ENCODE measurements at places on chromosomes 5 and 9. TPM values are rescaled to one million over a fixed set of nuclear protein-coding genes. Genes with fewer than 3 reads are reported as not detected.

- DNase-seq = no peak
Observed at GRCh38 chr5:148978370-148979082, 84.3 kb downstream of the SH3TC2 start.

DNA sequence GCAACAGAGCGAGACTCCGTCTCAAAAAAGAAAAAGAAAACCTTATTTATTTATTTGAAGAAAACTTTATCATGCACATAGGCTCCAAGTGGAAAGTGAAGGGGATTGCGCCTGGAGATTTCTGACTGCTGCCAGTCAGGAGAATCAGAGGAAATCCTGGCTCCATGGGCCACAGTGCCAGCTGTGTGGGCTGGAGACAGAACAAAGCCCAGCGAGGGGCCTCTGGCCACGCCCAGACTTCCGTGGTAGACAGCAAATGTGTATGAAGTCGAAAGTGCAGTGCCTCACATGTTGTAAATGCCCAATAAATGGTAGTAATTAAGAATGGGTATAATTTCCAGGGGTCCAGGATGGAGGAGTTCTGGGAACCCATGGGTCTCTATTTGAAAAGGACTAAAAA is 75.8 kb upstream of the WWC1 start:
- no peak for DNase-seq

DNA sequence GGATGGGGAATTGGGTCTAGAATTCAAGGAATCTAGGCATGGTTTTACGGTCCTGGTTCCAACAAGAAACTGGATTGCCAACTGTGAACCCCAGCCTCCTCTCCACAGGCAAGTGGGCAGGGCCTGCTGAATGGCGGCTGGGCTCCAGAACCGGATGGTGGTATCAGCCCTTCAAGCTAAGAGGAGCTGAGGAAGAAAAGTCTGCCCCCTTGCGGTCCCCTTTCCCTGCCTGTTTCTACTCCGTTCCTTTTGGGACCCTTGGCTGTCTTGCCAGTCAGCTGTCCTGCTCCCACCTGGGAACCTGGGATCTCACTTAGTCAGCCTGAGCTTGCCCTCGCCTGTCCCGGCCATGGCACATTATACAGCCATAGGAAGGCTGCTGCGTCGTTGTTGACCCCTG is 234.4 kb upstream of the DAPK1 start:
- DNase-seq = no peak

DNA sequence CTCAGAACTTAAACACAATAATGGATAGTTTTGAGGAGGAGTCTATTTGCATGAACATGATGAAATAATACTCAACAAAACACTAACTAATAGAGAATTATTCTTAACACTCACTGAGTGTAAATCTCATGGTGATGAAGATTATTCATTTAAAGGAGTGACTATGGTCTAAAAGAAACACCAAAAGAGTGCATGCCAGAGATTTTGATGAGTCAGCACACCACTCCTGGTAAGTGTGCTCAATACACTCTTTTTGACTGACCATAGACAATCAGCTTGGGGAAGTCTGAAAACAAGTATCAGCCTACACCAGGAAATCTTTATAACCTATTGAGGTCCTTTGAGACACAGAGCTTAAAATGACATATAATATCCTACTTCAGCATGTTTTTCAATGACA is 6.8 kb upstream of the FST start:
- DNase-seq = no peak

GRCh38 chr5:169870211-169870610 is 110.1 kb downstream of the INSYN2B start:
- no peak for DNase-seq

The SPATA31E1 gene
- not detected for total RNA-seq

DNA sequence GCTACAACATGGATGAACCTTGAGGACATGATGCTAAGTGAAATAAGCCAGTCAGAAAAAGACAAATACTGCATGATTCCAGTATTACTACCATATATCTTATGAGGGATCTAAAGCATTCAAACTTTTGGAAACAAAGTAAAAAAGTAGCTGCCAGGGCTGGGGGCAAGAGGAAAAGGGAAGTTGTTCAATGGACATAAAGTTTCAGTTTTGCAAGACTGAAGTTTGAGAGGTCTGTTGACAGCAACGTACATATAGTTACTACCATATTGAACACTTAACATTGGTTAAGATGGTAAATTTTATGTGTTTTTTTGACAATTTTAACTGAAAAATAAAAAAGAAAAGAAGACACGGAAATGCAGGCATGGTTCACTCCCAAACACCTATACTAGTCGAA is 77.6 kb downstream of the MAPKAP1 start:
- no peak for DNase-seq

DNA sequence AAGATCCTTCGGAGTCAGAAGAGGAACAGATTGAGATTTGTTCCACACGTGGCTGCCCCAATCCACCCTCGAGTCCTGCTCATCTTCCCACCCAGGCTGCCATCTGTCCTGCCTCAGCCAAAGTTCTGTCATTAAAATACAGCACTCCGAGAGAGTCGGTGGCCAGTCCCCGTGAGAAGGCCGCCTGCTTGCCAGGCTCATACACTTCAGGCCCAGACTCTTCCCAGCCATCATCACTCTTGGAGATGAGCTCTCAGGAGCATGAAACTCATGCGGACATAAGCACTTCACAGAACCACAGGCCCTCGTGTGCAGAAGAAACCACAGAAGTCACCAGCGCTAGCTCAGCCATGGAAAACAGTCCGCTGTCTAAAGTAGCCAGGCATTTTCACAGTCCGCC is 85.9 kb downstream of the GOLPH3 start:
- no peak for DNase-seq

DNA sequence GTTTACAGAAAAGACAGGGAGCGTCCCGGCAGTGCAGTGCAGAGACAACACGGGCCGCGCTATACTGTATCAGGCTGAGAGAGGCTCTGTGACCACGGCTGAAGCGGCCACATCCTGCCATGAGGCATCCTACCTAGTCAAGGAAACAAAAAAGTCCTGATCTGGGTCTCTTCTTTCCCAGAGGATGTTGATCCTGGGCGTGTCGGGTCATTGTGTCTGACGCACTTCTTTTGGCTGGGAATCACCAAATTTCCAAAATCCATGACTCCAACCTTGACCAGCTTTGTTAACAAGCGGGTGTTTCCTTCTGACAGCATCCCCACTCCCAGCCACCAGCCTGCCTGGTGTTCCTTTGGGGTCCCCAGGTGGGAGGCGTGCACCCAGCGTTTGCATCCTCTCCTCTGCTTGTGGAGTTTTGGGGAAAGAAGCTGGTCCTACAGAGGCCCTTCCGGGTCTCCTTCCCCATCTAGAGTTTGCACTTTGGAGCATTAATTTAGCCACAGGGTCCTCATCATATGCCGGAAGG is 91.4 kb upstream of the RAI14 start:
- no peak for DNase-seq

DNA sequence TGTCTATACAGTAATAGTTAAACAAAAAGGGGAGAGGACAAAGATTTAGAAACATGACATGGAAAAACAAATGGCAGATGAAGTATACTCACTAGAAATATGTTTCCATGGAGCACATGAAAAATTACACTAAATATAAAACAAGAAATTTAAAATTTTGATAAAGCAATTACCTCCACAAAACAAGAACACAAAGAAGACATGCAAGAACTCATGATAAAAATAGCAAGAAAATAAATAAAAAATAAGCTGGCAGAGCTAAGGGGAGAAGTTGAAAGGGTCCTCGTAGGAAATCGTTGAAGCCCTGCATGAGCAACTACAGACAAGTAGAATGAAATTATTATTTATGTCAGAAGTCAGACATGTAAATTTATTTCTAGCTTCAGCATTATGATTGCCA is 22.6 kb upstream of the TMEM171 start:
- DNase-seq = no peak

GRCh38 chr5:142906863-142907671 is 136.9 kb downstream of the ARHGAP26 start:
- DNase-seq = no peak

DNA sequence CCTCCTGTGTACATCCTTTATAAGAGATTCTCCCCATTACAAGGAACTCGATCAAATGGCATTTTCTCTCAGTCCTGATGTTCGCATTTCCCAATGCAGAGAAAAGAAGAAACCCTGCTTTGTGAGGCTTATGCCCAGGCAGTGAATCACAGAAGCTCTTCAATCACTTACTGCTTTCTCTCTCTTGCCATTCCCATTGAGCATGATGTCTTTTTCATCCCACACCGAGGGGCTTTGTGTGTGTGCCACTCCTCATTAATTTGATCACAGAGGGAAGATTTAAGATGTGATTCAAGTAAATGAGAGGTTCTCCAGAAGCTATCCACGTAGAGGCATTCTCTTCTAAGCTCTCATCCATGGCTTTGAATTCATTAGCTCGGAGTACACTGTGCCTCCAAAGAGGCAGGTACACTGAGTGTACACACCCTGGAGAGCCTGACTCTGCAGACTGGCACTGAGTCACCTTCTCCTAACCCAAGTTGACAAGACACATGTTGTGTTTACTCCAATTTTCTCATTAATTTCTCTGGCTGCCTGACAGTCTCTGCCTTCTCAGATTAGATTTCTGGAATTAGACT is 45.4 kb downstream of the MFAP3 start:
- DNase-seq = no peak

DNA sequence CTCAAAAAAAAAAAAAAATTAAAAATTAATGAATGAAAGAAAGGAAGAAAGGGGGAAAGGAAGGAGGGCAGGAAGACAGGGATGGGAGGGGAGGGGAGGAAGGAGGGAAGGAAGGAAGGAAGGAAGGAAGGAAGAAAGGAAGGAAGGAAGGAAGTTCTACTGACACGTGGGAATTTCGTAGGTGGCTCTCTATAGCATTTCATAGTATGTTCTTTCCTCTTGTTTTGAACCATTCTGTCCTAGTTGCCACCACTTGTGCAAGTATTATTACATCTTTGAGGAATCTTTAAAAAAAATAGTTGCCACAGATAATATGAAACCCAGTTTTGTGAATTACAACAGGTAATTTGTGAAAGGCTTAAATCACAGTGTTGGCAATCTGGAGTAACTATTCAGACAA is 253.8 kb downstream of the BNC2 start:
- no peak for DNase-seq

The HACD4 gene
- total RNA-seq = 0.65 TPM

The GFI1B gene
- not detected for total RNA-seq

The ZNF79 gene
- 5.5 TPM for total RNA-seq

GRCh38 chr5:80077051-80077714 is 42.0 kb downstream of the THBS4 start:
- no peak for DNase-seq

DNA sequence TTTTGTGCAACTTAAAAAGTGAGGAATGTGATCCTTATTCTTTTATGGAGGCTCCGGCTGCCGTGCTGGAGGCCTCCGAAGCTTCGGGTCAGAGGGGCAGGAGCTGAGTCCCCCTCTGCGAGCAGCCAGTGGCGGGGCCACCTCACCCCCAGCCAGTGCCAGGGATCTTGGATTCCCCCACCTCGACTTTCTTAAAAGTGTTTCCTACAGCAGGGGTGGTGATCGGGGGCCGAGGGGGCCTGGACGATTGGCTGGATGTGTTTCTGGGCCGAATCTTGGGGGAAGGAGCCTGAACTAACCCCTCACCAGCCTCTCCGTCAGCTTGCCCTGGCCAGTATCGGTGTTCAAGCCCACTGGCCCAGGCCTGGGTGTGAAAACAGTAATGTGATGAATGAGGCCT is 92.2 kb upstream of the LMX1B start:
- DNase-seq = no peak

The C5orf52 gene
- not detected for total RNA-seq

DNA sequence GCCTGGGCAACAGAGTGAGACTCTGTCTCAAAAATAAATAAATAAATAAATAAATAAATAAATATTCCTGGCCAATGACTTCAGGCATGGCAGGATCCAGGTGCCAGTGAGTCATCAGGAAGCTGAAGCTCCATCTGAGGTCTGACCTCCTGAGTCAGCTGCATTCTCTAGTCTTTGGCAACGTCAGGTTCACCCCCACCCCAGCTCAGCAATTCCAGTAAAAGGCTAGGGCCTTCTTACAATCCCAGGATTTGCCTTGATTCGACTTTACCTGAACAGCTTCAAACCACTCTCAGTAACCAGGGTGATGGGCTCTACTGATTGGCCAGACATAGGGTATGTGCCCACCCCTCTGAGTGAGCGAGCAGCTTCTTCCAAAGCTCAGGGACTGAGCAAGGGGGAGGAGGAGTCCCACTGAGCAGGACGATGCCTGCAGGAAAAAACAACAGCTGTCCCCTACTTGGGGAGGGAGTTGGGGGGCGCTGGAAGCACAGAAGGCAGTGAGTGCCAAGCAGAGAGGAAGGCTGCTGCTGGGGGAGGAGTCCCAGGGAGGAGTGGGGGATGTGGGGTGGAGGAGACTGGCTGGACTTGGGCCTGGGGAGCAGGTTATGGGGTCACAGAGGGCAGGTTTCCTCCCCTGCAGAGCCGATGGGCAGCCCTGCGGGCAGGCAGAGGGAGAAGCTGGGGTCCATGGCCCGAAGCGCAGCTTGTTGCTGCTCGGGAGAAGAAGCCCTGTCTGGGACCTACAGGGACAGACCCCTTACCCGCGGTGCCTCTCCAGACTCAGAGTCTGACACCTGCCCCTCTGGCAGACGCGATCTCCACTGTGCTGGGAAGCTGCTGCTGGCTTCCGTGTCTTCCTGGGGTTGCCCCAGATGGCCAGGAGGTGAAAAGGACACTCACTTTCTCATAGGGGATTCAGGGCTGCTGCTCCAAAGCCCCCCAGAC is 25.9 kb upstream of the UNC5A start:
- no peak for DNase-seq

The MYMK gene
- total RNA-seq = not detected

DNA sequence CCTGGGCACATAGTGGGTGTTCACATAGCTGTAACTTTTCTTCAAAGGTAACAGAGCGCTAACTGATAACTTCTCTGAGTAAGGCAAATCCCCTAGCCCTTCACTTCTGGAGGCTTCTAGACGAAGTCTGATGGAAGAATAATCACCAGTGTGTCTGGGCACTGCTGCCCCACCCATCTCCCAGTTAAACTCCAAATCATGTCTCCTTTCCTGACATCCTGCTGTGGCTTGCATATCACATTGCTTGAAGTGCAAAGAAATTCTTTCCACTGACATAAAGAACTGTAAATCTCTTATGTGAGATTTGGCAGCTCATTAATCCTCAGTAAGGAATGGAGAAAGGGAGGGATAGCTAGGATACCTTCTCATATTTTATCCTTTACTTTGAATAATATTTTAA is 74.6 kb downstream of the MARCHF11 start:
- no peak for DNase-seq

The ZDHHC11B gene
- 5.5 TPM for total RNA-seq

The CSF1R gene
- total RNA-seq = 11.9 TPM

The PPP2R2B gene
- total RNA-seq = 7.9 TPM

- DNase-seq = no peak
Observed at GRCh38 chr9:90044263-90044662, 439.5 kb downstream of the GADD45G start.

DNA sequence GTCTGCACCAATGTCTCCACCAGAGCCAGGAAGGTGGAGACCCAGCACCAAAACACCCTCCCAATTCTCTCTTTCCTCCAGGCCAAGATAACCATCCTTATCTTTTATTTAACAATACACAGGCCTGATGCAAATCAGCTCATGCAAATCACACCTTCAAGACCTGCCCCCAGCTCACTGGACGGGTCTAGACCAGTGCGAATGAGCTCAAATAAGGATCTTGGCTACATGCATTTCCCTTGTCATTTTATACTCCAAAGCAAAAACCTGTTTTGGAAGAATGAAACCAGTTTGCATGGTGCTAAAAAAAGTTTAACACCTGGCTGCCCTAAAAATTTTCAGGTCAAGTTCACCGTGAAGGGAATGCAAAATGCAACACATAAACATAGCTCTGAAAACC is 31.9 kb upstream of the DAPK1 start:
- DNase-seq = no peak

The RANBP17 gene
- 9.9 TPM for total RNA-seq

GRCh38 chr5:139658501-139658927 is 10.4 kb downstream of the CXXC5 start:
- no peak for DNase-seq

GRCh38 chr5:159764283-159765134 is 151.8 kb upstream of the ADRA1B start:
- no peak for DNase-seq

All from cardiac septum (tissue), 1 donor.